ENCODE measurements at places on chromosomes 11 and 22.

GRCh38 chr11:10023212-10023611 lies 270.8 kb downstream of the SBF2 start:
- no peak for DNase-seq

GRCh38 chr11:13341026-13341425 lies 63.4 kb downstream of the BMAL1 start:
- DNase-seq, result no peak

- DNase-seq, result no peak
Observed at GRCh38 chr22:32636884-32637283, 162.3 kb downstream of the FBXO7 start.

GRCh38 chr22:28279888-28280287 lies 360.8 kb upstream of the PITPNB start:
- DNase-seq, result no peak

GRCh38 chr11:18105086-18105801 lies 638 bp downstream of the SAAL1 start:
- no peak for DNase-seq

GRCh38 chr11:4087551-4087950 lies 7.0 kb upstream of the RRM1 start:
- DNase-seq, result no peak

DNA sequence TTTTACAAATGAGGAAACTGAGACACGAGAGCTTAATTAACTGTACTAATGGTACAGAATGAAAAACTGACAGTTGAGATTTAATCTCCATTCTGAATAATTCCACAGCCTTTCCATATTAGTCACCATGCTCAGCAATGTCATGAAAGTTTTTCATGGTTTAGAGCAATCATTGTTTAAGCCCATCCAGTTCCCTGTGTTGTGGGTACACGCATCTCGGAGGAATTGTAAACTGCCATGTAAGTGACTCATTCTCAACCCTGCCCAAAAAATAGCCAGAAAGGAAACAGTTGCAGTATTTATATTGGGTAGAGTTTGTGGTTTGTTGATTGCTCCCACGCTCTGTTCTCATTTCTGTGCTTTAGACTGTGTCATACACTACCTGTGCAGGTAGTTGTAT lies 1790.8 kb downstream of the LRRC4C start:
- no peak for DNase-seq

DNA sequence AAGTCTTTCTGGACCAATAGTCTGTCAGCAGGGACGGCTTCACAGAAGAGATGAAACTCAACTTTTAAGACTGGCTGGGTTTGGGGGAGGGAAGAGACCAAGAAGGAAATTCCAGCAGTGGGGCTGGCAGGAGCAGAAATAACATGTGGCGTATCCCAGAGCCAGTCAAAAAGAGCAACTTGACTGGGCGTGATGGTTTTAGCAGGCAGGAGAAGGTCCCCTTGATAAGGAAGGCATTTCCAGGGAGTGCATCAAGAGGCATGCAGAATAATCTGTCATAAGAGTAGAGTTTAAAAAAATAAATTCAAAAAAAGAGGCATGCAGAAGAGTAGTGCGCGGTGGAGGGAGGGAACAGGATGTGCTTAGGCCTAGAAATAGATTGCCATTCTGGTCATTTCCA lies 52.5 kb downstream of the C22orf31 start:
- no peak for DNase-seq

DNA sequence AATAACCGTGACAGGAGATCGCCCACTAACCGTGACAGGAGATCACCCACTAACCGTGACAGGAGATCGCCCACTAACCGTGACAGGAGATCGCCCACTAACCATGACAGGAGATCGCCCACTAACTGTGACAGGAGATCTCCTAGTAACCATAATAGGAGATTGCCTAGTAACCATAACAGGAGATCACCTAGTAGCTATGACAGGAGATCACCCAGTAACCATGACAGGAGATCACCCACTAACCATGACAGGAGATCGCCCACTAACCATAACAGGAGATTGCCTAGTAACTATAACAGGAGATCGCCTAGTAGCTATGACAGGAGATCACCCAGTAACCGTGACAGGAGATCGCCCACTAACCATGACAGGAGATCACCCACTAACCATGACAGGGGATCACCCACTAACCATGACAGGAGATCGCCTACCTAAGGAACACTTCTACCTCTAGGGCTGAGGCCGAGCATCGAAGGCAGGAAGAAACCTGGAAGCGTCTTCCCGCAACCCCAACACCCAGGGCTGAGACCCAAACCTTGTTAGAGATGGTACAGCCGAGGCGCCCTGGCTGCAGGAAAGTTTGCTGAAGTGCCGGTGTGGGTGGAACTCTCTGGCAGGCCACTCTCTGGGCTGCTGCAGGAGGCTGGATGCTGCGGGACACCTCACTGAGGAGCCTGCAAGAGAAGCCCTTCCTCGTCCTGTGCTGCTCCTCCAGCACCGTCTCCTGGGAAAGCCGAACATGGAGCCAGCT lies 67.5 kb upstream of the THY1 start:
- no peak for DNase-seq

DNA sequence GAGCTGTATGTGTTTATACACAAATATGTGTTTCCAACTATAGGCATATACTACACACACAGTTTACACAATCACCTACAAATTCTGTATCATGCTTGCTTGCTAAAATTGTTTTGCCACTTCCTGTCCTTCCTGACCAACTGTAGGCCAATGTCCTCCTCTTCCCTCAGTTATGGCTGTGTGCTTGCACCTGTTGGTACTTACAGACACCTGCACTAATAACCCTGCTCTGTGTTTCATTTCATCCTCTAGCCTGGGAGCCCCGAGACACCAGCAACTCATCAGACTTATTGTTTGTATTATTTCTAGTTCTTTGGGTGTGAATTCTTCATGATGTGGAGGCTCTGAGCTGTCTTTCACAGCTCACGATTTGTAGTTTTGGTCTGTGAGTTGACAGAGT lies 1.8 kb upstream of the NCF4 start:
- no peak for DNase-seq

DNA sequence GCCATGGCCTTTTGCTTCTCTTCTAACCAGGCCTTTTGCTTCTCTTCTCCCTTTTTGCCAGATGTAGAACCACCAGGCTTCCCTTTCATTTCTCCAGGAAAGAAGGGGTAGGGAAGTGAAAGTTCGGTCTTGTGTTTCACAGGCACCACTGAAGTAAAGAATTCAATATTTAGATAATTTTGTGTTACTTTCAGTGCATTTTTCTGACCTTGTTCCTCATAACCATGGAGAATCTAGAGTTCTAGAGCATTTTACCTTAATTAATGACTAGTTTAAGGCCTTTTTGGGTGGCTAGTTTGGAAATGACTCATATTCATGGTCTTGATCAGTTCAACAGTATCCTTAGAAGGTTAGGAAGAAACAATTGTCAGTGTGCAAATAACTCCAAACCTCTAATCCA lies 22.7 kb downstream of the GRAMD1B start:
- DNase-seq, result no peak

GRCh38 chr11:6646918-6647679 lies 8.5 kb downstream of the DCHS1 start:
- no peak for DNase-seq

DNA sequence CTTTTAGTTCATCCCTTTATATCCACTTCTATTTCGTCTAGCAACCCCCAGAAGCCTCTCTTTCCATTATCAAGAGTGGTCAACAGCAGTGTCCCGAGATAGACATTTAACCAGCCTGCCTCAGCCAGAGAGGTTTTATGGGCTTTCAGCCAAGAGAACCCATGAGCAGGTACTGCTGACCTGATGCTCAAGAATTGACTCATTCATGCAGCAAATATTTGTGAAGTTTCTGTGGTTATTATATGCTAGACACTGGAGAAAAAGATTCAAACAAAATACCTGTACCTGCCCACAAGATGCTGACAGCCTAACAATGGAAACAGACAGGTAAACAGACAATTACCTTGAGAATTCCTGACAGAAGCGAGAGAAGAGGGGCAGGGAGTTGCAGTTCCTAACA lies 9.7 kb upstream of the LRRC55 start:
- DNase-seq, result no peak

- DNase-seq, result no peak
Observed at GRCh38 chr11:74634537-74634936, 42.2 kb downstream of the POLD3 start.

- DNase-seq, result no peak
Observed at GRCh38 chr22:24230911-24231656, 13.8 kb downstream of the GGT5 start.

- no peak for DNase-seq
Observed at GRCh38 chr11:67668192-67668551, 6.3 kb downstream of the ALDH3B2 start.

DNA sequence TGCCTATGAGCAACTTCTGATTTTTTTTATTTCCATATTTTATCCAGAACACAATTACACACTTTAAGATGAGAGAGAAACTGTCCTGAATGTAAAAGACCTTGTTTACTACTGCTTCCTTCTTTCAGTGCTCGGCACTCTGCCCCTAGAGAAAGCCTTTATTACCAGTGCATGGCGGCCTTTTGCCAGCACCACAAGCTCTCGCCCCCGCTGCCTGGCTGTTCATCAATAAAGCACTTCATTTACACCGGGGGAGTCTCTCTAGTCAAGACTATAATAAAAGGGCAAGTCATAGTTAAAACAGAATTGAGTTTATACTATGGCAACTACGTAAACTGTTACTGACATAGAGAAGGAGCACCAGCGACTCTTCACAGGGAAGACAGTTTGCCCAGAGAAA lies 259.5 kb downstream of the CADM1 start:
- no peak for DNase-seq

DNA sequence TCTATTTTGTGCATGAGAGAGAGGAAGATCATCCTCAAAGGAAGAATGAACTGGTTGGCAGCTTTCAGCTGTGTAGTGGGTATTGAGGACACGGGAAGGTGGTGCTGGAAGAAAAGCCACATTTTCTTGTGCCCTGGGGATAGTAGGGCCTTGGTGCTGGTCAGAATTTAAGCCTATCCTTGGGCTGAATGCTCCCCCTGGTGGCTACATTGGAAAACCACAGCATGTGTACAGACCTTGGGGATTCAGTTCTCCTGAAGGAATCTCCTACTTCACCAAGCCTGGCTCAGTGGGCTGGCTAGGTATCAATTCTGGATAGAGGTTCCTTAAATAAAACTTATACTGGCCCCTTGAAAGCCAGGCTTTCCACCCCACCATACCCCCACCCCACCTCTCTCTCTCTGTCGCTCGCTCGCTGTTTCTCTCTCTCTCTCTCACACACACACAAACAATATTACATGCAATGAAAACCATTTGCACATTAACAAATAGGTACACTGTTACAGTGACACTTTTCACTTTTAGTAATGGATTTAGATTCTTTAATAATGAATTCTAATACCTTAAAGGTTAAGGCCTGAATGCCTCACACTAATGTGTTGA lies 2.8 kb upstream of the OR51M1 start:
- DNase-seq, result no peak

GRCh38 chr11:6681505-6681904 lies 1.6 kb downstream of the MRPL17 start:
- no peak for DNase-seq

- DNase-seq, result no peak
Observed at GRCh38 chr11:99325847-99326246, 305.1 kb downstream of the CNTN5 start.

DNA sequence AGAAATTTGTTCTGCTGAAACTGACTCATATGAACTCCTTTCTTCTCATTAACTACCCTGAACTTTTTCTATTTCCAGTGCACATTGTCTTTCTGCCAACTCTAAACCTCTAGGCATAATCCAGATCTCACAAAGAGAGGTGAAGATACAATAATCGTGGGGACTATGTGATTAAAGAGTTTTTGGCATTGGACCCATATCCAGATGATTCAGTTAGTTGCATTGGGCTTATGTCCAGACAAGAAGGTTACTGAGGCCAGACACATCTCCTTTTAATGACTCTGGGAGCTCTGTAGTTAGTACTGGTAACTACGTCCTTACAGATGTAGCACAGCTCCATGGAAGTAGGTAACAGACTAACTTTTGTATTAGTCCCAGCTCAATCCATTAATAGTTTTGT lies 273.0 kb downstream of the CASP12 start:
- no peak for DNase-seq

DNA sequence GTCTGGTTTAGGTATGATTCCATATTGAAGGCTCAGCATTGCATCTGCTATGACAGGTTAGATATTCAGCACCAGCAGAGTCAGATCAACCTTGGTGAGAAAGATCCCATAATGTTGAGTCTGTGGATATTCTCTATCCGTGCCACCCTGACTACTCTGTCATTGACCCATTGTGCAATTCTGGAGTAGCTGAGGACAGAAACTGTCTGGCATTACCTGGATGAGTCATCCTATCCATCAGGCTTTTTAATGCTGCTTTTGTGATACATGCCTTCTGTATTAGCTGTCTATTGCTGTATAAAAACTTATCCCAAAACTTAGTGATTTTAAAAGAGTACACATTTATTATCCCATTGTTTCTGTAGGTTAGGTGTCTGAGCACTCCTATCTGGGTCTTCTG lies 189.1 kb upstream of the FAT3 start:
- no peak for DNase-seq

DNA sequence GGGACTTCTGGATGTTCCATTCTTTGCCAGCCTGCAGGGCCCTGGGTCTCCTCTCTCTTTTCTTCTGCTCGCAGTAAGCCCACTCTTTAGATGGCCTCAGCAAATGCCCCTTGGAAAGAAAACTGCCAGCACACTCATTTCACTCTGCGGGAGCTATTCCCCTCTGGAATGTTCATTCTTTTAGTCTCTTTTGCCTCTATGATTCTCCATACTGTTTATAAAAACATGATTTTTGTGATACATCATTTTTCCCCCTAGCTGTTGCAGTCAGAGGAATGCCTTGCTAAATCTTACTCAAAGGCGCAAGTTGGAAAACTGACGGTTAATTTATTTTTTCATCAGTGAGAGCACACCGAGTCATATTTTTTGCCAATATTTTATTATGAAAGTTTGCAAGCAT lies 184.9 kb downstream of the SNX19 start:
- no peak for DNase-seq

GRCh38 chr11:94129512-94130297 lies 1.1 kb downstream of the PANX1 start:
- DNase-seq, result no peak

DNA sequence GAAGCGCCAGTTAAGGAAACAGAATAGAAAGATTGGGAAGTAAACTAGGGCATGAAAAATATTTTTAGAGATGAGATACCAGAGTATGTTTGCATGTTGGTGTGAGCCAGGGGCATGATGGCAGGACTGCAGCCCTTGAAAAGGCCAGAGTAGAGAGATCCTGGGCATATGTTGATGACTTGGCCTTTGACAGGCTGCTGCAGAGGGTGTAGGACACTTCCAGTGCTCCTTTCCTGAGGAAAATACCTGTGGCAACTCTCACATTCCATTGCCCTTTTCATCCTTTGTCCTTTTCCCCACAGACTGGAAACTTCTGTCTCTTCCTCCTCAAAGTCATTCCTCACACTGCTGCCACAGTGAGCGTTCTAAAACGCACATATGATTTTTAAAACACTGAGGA lies 150.7 kb upstream of the CCDC90B start:
- no peak for DNase-seq

DNA sequence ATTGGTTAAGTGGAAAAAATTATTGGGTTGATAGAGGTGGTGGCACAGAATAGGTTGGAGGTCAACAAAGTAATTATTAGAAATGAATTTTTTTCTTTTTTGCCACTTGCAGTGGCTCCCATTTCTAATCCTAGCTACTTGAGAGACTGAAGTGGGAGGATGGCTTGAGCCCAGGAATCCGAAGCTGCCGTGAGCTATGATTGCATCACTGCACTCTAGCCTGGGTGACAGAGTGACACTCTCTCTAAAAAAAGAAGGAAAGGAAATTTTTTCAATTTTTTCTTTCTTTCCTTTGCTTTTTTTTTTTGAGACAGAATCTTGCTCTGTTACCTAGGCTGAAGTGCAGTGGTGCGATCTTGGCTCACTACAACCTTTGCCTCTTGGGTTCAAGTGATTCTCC lies 2.2 kb upstream of the BCO2 start:
- DNase-seq, result no peak

All from NCI-H1436 treated with DMSO at 0.1 percent for 48 hours (cell line).